ENCODE measurements at places on chromosomes 12 and 14.
A peak's percentile ranks its signal among the peaks of the same experiment; 100 is the strongest.

DNA sequence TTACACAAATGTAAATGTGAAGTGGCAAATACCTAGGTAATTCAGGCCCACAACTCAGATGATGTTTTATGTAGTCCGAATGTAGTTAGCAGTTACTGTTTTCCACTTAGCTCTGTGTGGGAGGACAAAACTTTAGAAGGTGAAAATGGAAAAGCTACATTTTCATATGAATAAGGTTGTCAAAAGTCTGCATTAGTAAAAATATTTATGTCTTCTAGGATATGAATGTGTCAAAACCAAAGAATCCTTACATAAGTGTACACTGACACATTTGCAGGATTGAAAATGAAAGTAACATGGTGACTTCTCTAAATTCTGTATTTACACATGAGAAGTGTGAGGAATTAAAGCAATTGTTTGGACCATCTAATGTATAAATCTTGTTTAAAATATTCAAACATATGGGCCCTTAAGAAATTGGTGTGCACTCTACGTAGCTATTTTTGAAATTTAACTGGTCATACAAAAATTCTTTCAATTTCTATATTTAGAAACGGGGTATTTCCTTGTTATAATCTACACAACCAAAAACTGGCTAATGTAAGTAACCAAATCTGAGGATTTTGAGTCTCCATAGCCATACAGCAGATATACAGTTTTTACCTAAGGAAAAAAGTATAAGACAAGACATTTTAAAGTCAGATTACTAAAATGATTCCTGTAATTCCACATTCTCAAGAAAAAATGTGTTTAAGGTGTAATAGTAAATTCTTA, 5.4 kb downstream of the CDKN1B start:
- DNase-seq: no peak

DNA sequence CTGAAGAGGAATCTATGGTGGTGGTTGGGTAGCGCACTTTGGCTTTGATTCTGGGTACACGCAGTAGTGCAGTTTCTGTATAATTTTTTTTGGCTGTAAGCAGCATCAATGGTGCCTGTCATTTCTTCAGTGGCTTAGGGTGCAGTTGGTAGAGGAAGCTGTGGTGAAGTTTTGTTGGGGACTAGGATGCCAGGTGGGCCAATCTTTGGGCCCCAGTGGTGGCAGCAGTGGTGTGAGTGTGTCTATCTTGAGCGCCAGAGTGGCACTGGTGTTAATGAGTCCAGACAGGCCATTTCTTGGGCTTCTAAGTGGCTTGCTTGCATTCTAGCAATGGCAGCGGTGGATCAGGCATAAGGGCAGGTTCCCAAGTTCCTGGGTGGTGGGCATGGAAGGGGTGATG, 33.8 kb upstream of the CCND2 start:
- DNase-seq: no peak

GRCh38 chr12:76041406-76041805, 9.8 kb upstream of the PHLDA1 start:
- no peak for DNase-seq

DNA sequence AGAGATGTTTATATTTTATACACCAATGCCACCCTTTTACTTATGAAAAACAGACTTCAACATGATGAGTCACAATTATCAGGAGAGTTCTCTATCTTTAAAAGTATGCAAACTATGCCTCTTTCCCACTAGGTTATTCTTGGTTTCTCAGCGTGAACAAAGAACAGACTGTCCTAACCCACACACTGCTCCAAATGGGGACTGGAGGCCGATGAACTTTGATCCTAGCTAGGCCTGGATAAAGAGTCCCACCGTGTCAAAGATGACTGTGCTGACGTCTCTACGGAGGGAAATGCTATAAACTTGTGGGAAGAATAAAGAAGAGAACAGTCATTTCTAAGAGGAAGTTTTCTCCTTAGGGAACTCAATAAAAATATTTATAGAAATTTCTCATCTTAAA, 160.1 kb downstream of the EPS8 start:
- no peak for DNase-seq

DNA sequence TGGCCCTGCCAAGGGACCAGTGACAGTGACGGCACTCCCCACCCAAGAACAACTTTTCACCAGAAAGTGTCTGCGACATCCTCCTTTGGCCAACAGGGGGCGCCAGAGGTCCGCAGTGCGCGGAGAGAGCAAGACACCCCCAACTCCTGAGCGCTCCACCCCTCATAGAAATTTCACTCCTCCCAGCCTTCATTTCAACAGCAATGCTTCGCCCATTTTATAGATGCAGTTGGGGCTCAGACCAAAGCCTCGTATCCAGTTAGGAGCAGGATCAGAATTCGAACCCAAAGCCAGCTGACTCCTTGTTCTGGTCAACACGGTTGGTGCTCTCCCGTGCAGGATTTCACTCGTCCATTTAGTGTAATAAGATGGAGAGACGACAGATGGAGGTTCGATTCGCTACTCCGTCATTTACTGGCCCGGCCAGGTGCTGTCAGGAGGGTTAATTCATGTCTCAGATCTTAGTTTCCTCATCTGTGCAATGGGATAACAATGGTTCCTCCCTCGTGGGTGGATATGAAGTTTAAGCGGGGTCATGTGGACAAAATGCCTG, 2.4 kb upstream of the POP5 start:
- DNase-seq: peak; percentile 82

GRCh38 chr12:608413-608812, 54.8 kb downstream of the NINJ2 start:
- no peak for DNase-seq

- DNase-seq: no peak
Measured at GRCh38 chr12:83145325-83145840, 458.7 kb downstream of the TMTC2 start.

- no peak for DNase-seq
Measured at GRCh38 chr12:124532967-124533366, 34.4 kb downstream of the NCOR2 start.

DNA sequence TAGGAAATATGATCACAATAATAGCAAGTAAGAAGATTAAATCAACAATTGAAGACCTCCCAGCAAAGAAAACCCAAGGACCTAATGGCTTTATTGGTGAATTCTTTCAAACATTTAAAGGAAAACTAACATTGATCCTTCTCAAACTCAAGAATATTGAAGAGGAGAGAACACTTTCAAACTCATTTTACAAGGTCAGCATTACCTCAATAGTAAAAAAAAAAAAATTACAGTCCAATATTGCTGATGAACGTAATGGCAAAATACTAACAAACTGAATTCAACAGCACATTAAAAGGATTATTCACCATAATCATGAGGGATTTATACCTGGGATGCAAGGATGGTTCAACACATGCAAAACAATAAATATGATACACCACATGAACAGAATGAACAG, 33.7 kb upstream of the LGR5 start:
- DNase-seq: no peak

- peak; percentile 29 for DNase-seq
Measured at GRCh38 chr12:80101126-80101525, 1.8 kb downstream of the OTOGL start.

DNA sequence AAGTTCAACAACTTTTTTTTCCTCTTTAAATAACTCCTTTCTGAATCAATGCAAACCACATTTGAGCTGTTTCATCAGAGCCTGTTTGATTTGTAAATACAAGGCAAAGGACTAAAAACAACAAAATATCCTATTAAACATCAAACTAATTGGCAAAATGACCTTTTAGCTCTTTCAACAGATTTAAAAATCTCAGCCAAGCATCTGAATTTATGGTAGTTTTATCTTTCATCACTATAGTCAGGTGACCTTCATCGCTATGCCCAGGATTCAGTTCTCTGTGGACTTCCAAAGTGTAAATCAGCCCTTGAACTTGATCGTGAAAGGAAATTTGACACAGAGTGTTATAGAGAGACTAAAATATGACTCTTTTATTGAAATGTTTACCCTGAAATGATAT, 1554.5 kb upstream of the FLRT2 start:
- DNase-seq: no peak

GRCh38 chr12:81229759-81230158, 151.9 kb downstream of the ACSS3 start:
- DNase-seq: no peak

DNA sequence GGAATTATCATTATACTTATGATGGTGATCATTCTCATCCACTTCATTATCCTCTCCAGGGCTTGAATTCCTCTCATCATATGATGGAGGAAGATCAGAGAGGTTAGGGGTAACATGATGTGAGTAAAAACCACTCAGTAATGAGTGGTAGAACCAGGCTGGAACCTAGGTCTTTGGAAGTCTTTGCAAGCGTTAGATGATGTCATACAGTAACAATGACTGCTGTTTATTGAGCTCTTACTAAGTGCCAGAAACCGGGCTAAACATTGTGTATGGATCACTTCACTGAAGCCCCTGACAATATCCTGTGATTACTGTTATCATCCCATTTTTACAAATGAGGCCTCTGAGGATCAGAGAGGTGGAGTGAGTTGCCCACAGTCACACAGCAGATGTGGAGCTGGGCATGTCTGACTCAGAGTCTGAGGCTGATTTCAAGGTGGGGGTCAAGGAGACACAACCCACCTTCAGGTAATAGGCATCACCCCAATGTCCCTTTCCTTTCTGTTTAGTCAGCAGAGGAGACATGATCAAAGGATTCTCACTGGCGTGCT, 19.5 kb downstream of the WSCD2 start:
- no peak for DNase-seq

DNA sequence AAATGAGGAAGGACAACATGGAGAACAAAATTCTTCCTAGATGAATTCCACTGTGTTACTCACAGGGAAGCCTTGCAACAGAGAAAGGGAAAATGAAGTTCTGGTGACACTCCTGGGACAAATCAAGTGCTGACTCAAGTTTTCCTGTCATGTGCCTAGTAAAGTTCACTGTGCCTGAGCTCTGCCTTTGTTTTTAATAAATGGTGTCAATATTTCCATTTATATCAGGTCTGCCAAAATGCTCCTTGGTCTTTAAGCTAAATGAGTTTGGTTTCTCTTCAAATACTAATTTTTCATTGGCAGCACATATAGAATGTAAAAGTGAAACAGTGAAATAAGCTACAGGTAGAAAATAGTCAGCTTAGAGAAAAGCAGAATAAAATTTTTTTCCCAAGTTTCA, 33.0 kb downstream of the HIGD1C start:
- no peak for DNase-seq

- DNase-seq: no peak
Measured at GRCh38 chr14:68137704-68138619, 318.4 kb downstream of the RAD51B start.

DNA sequence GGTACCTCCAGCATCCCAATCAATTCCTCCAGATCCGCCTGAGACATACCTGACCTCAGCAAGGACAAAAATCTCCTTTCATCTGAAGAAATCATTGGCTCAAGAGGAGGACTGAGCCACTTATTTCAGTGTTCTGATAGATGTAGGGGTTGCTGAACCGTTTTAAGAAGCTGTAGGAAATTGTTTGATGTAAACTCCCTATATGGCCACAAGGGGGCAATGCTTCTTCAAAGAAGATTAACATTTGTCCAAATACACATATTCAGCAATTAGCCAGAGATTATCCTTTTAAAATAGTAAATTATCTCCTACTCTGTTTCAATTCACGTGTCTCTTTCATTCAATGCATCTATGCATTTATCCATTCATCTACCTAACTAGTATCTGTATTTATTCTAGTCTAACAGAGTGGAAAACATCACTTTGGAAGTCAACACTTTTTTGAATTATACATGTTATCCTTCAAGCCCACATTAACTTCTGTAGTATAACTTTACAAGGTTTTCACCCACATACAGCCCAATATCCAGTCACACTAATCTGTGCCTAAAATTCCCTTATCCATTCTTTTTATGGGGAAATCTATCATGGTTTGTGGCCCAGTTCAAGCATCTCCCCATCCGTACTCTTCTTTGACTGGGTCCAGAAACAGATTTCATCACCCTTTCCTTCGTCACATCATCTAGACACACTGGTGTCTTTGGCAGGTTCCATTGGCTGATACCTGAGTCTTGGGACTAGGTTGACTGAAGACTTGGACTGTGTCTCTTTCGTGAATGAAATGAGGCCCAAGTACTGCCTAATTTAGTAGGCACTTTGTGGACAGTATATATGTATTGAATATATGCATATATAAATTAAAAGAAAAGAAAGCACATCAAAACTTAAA, 411.0 kb upstream of the OR4E1 start:
- peak; percentile 10 for DNase-seq

- DNase-seq: no peak
Measured at GRCh38 chr14:74547331-74547927, 53.9 kb downstream of the ISCA2 start.

GRCh38 chr12:130347588-130347987, 9.9 kb downstream of the PIWIL1 start:
- no peak for DNase-seq

GRCh38 chr12:4353785-4354208, 25.7 kb downstream of the FGF23 start:
- no peak for DNase-seq

DNA sequence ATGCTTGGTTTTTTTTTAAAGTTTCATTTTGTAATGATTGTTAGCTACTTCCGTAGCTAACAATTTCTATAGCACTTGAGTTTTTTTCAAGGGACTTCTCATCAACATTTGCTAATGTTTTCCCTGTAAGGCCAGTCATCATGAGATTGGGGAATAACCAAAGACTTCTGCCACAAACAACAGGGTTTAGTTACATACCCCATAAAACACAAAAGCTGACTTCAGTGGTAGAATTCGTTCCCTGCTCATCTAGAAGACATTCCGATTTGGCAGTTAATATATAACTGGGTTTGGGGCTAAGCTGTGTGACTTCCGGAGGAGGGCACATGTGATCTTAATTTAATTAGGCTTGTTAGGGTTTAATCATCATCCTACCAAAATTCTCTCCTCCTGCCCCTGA, 22.9 kb downstream of the EGLN3 start:
- DNase-seq: no peak

DNA sequence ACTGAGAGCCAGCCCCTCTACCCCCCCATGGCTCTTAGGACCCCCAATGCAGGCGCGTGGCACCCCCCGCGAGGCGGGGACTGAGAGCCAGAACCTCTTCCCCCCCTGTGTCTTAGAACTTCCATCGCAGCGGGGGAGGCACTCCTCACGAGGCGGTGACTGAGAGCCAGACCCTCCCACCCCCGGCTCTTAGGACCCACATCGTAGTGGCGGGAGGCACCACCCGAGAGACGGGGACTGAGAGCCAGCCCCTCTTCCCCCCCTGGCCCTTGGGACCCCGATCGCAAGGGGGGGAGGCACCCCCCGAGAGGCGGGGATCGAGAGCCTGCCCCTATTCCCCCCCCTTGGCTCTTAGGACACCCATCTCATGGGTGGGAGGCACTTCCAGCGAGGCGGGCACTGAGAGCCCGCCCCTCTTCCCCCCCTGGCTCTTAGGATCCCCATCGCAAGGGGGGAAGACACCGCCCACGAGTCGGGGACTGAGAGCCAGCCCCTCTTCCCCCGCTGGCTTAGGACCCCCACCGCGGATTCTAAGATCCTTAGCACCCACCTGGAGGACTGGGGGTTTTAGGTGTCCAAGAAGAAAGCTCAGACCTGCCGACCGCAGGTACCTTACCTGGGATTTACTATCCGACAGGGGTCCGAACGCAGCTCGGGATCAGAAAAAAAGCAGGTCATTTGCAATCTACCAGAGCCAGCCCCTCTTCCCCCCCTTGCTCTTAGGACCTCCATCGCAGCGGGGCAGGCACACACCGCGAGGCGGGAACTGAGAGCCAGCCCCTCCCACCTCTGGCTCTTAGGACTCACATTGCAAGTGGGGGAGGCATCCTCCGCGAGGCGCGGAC, 44.9 kb downstream of the DDX11 start:
- peak; percentile 61 for DNase-seq

Data from K562 (cell line).